Amniotic epithelial cell (primary cell): ENCODE measurements at places on chromosomes 1 and 21.

DNA sequence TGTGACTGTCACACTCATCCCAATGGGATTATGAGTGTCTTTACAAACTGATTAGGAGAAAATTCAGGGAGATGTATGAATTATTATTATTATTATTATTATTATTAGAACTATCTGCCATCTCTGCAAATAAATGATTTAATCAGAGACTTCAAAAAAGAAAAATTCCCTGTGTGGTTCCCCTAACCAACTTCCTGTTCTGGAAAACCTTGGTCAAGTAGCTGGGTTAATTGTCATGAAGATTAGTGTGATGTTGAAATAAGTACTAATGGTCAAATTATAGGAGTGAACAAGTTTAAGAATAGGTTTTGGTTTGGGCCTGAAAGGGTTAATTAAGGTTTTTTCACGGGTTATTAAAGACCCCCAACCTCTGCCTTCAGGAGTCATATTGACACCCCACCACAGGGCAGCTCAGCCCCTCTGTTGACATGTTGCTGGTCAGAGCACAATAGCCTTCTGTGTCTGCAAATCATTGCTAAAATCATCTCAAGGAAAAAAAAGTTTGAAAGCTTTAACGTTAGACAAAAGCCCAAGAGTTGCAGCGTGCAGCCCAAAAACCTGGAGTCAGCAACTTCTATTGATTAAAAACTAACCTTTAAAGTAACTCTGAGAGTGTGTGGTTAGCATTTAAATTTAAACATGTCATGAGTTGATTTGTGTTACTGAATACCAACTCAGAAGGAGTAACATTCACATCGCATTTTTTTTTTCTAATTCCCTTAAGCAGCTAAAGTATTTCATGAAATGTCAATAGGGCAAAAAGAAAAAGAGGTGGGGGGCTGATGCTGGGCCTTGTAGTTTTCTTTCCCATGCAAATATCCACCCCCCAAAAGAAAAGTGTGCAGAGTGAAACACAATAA is 272.5 kb downstream of the TM2D1 start:
- peak; percentile 26 for DNase-seq

GRCh38 chr1:77552626-77553025 is 129.8 kb downstream of the ZZZ3 start:
- DNase-seq, result no peak

DNA sequence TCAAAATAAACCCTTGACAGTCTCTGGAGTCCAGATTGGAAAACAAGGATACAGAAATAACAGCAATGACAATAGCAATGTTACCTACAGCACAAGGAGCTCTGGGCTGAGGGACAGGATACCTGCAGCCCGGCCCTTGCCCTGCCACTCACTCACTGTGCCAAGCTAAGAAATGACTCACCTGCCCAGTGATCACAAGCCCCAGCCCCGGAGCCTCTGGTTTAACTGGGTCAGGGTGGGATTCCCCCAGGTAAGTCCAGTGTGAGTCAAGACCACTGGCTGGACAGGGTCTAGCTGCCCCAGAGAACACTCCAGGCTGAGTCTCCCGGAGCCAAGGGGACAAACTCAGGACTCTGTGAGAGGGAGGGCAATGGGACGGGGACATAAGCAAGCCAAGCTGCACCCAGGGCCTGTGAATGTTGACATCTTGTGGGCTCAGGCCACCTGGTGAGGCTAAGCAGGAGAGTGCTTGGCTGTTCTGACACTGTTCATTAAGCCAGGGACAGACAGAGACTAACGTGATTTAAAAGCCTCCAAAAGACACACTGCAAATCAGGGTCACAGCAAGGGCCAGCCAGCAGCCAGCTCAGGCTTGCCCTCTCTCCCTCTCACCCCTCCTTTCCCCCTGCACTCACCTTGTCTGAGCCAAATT is 64.1 kb downstream of the MIS18A start:
- no peak for DNase-seq

DNA sequence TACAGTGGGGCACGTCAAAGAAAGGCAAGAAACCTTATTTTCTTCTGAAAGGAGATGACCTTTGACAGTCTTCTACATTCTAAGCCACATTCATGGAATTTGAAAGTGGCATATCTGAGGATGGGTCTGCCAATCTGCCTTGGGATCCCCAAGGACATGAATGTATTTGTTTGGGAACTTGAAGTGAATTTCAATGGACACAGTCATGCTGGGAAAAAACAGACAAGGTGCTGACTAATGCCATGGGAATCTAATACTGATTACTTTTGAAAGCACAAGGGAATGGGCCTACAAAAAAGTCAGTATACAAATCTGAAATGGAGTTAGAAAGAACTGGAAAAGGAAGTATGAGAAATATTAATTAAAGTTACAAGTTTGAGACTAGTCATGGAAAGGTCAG is 128.8 kb downstream of the KCNJ6 start:
- DNase-seq, result peak; percentile 92

- DNase-seq, result peak; percentile 46
These were observed 262.9 kb downstream of the PLA2G4A start for GRCh38 chr1:187091666-187092065.

- DNase-seq, result peak; percentile 86
These were observed 1.7 kb upstream of the ZBTB7B start for GRCh38 chr1:155000726-155001424.

- no peak for DNase-seq
These were observed 1.9 kb upstream of the MFN2 start for GRCh38 chr1:11978301-11978700.

DNA sequence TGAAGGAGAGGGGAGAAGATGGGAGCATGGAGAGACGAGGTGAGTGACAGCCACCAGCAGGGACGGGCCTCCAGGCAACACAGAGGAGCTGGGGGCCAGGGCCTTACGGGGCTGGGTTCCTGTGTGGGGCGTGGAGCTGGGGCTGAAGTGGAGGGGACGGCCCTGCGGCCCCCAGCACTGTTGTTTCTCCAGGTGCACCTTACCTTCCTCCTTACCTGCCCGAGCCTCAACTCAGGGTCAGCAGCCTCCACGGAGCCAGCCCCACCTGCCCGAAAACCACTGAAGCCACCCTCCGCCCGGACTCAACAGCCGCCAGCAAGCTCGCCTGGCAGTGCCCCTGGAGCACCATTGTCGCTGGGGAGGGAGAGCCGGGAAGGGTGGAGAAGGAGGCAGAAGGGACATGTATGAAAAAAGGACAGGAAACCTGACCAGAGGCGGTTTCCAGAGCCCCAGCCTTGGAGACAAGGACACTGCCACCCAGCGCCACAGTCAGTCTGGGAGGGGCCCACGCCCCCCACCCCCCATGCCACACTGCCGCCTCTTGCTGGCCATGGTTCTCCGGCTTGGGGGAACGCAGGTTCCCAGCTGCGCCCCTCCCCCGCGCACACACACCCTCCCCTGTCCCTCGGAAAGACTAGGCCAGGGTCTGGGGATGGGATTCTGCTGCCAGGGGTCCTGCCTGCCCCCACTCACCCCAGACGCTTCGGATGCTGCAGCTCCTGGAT is 10.6 kb downstream of the PLA2G2F start:
- DNase-seq, result no peak

- DNase-seq, result peak; percentile 61
These were observed 202.0 kb downstream of the GABPA start for GRCh38 chr21:25936776-25937175.

GRCh38 chr1:188988589-188988988 is 1489.1 kb downstream of the BRINP3 start:
- peak; percentile 26 for DNase-seq

- DNase-seq, result peak; percentile 79
These were observed 68.5 kb downstream of the GIPC2 start for GRCh38 chr1:78114034-78114956.

GRCh38 chr1:10019561-10019960 is 13.2 kb upstream of the UBE4B start:
- no peak for DNase-seq

- DNase-seq, result no peak
These were observed 46.6 kb upstream of the SCAF4 start for GRCh38 chr21:31778546-31778945.

DNA sequence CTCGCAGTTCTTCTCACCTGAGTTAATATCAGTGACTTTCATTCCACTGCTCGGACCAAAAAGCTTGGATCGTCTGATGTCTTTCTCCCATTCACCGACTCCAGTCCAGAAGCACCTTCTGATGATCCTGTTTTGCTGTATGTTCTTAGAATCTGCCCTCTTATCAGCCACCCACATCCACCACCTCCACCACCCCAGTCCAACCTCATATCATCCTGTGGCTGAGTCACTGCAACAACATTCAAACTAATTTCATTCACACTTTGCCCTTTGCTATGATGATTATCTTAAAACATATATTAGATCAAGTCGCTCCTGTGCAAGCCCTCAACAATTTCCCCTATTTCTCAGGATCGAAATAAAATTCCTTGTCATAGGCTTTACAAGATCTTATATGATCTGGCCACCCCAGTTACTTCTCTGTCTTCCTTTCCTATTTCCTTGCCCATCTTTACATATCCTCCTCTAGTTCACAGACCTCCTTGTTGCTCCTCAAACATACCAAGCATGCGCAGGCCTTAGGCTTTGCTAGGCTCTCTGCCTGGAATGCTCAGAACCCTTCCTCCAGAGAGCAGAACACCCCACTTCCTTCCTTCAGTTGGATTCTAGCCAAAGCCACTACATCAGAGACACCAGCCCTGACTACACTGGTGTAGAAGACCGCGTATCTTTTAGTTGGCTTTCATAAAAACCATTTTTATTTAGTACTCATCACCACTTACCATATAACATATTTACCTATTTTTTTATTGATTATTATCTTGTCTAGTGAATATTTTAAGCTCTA is 335.7 kb upstream of the GREM2 start:
- no peak for DNase-seq

GRCh38 chr1:173354937-173355280 is 122.2 kb upstream of the PRDX6 start:
- DNase-seq, result peak; percentile 56

- DNase-seq, result peak; percentile 16
These were observed 184.3 kb downstream of the CYYR1 start for GRCh38 chr21:26388731-26389231.

- DNase-seq, result peak; percentile 34
These were observed 597 bp downstream of the PKN2 start for GRCh38 chr1:88684482-88685258.

DNA sequence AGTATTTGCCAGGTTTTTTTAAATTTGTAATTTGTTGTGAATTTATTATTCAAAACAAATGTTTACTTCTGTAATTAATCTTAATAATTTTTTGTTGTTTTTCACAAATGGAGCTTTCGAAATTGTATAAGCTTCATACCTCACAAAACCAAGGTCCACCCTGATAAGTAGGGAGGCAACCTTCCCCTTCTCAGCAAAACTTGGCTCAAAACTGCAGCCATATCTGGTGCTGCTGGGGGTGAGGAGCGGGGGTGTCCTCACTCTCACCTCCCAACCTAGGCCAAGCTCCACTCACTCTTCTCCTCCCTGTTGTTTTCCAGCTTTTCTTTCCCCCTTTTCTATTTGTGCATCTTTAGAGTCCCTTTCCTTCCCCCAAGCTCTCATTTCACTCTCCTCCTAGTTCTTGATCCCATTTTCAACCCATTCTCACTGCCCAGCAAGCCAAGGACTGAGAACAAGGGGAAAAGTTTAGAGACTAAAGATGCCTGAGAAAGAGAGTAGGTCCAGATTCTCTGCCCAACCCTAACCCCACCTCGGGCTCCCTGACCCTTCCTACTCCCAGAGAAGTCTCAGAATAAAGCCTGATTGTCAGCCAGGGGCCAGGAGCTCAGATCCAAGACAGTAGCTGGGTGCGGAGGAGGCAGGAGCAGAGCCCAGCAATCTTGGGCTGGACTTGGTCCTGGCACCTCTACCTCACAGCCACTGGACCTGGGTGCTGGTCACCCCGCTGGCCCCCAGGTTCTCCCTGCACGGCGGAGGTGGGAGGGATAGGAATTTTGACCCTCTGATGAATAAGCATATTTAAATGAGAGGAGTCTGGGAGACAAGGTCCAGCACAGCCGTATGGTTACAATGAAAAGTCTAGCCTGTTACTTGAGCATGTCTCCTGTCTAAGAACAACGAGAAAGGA is 8.3 kb upstream of the CFAP45 start:
- DNase-seq, result no peak

DNA sequence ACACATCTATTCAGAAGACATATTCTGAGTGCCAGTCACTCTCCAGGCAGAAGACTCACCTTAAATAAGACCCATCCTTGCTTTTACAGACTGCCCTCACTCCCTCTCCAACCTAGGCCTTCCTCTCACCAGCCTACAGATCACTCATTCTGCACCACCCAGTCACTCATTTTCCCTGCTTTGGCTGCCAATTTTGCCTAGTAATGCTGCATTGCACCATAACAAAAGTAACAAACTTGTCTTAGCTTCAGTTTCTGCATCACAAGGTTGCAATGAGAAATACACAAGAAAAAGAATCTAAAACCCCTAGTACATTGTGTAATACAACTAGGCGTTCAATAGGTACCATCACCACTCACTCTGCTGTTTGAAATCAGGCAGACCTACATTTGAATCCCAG is 292.4 kb downstream of the PLPP3 start:
- DNase-seq, result peak; percentile 24

DNA sequence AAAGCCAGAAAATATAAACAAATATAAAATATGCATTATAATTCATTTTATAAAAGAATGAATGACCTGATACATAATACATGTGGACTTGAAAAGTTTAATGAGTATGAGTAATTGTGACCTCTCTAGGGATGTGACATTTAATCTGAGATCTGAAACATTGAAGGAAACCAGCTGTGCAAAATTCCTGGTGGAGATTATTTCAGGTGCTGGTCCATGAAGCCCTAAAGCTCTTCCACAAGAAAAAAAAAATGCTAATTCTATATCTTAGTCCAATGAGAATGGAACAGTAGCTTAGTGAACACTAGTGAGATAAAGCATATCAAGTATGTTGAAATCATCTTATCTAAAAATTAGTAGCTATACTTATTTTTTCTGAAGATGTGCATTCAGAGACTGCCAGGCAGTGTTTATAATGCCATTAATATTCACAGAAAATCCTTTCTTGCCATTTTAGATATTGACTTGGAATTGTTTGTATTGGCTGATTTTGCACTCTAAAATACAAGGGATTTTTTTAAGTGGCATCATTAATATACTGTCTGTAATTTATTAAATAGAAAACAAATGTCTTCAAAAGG is 1485.9 kb downstream of the PLA2G4A start:
- DNase-seq, result no peak

DNA sequence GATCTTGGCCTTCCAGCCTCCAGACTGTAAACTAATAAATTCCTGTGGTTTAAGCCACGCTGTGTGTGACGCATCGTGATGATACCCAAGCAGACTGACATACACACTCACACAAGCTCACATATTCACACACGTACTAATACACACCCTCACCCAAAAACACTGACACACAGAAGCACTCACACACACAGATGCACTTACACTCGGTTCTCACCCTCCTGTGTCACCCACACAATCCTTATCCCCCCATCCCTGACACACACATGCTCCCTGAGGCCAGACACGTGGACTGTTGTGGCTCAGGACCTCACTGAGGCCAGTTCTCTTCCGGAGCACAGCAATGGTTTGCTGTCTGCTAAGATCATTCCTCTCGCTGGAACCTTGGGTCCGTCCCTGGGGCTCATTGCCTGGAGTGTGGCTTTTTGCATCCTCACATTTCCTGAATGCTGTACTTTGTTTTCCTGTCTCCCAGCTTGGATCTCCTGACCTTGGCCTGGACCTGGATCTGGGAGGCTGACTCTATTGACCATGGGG is 76.9 kb upstream of the LYST start:
- DNase-seq, result peak; percentile 95
